ENCODE measurements at places on chromosomes 5 and 9.

DNA sequence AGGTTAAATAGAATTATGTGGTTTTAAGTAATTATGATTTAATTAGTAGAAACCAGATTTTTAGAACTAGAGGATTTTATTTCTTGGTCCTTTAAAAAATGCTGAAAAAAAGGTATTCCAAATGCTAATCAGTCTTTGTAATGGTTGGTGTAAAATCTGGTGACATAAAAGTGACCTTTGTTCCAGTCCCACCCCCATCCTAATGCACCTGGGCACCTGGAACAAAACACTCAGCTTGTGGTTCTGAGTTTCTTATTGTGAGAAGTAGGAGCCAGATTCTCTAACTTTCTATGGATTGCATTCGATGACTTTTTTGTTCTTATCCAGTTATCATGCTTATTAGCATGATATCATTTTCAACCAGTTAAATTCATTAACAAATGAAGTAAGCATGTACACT lies 115.1 kb upstream of the CTNND2 start:
- DNase-seq = no peak

GRCh38 chr9:35562895-35563780 lies 41.9 kb upstream of the TESK1 start:
- DNase-seq = no peak

GRCh38 chr5:66440202-66440680 lies 156.0 kb upstream of the MAST4 start:
- no peak for DNase-seq

DNA sequence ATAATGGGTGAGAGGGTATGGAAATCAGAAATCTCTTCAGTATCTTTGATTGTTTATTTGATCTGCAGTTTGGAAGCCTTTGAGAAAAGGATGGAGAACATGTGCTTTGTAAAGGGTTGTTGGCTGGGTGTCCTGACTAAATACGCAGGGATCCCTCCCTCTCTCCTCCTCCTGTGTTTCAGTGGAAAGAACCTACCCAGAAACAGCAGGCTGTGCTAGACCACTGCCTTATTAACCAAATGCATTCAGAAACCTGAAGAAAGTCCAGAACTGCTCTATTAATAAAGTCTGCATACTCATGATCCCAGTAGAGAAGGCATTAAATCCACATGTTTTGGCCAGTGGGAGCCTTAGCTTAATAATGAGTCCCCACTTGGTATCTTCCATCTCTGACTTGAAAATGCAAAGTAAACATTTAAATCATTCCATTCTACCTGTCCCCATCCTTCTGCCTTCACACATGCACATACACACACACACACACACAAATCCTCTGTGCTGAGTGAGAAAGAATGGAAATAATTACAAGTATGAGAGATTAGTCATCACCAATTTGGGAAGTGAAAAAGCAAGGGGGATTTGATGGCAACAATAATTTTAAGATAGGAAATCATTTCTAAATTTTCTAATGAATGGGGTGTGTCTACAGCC lies 10.0 kb upstream of the LECT2 start:
- no peak for DNase-seq

GRCh38 chr9:20603524-20604268 lies 18.6 kb downstream of the MLLT3 start:
- no peak for DNase-seq

DNA sequence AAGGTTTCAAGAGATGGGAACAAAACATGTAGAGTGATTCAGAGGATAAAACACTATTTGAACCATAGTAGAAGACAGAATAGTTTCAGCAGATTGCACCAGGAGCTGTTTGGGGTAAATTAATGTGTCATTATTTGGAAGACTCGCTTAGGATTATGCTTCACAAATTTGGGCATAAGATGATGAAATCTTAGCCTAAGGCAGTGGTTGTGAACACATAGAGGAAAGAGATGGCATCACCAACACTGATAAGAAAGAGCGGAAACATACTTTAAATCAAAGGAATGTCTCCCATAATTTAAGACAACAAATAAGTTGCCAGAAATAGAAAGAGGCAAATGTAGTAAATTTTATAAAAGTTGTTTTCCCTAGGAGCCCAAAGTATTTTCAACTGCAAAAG lies 66.1 kb upstream of the TBCA start:
- no peak for DNase-seq

DNA sequence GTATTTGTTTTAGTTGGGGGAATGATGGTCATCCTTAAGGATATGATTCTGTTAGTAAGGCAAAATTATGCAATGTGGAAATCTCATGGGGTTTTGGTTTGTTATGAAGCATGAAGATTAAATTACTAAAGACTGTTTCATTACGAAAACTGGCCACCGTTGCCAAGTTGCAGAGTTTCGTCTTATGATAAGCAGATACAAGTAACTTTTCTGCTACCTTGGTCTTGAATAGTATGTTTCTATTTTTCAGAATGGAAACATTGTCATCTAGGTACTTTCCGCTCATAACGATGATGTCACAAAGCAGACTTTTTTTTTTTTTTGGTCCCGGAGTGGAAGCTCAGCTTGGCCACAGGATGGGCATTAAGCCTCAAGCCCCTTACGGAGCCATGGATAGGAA lies 4.2 kb downstream of the CCNI2 start:
- DNase-seq = no peak

GRCh38 chr9:23733495-23734078 lies 92.5 kb downstream of the ELAVL2 start:
- DNase-seq = no peak

DNA sequence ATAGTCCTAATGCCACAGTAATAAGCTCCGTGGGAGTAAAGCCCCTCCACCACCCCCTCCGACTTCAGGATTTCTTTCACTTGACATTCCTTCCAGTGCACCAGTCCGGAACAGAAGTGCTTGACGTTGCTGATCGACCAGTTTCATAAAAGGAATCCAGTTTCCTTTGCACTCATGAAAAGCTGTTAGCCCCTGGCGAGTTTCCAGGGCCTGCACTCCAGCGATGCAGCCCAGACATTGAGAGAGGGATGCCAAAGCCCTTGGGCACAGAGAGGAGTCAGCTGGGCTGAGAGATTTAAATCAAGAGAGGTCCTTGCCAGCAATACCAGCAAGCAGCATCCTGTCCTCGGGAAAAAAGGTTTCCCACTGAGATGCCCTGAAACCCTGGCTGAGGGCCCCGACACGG lies 170.1 kb downstream of the GABBR2 start:
- DNase-seq = no peak

GRCh38 chr9:128729766-128730517 lies 6.0 kb upstream of the ZDHHC12 start:
- no peak for DNase-seq

GRCh38 chr5:148733601-148734438 lies 79.5 kb upstream of the HTR4 start:
- no peak for DNase-seq

GRCh38 chr5:75720882-75721281 lies 3.6 kb upstream of the POC5 start:
- no peak for DNase-seq

DNA sequence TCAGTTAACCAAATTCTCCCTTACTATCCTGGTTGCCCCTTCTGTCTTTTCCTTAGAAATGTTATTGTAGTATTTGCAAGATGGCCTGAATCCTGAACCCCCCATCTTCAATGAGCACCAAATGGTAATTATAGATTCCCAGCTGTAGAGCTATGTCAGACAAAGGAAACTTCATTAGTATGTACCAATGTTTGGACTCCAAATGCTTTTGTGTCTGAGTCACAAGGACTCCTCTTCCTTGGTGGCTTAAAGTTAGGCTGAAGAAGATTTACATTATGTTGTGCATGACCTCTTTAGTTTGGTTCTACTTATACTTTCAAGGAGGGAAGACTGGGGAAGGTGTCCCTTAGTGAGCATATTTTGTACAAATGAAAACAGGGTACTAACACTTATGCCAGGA lies 105.9 kb upstream of the CDKN2B start:
- no peak for DNase-seq

DNA sequence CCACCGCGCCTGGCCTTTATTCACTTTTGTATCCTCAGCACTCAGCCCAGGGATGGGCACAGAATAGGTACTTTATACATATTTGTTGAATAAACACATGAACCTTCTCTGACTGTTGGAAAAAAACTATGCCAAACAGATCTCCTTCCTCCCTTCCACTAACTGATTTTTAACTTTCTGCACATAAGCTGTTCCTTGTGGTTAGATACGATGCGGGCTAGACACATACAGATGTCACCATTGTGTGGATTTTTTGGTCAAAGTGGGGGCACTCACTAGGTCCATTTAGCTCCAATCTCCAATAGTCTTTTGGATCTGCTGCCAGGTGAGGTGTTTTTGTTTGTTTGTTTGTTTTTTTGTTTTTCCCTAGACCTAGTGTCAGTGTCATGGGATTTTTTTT lies 5.1 kb downstream of the TEX48 start:
- no peak for DNase-seq

DNA sequence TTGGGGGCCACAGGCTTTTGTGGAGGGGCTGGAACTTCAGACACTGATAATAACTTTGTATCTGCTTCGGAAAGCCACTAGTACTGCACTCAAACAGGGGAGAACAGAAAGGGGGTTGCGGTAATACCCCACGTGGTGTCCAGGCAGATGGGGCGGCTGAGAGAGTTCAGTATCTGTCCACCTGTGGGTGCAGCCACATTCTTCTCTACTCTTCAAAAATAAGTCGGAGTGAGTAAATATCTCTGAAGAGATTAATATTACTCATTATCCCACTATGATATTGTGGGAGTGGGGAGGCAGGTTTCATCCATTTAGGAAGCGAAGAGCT lies 102.1 kb upstream of the SSBP2 start:
- no peak for DNase-seq

DNA sequence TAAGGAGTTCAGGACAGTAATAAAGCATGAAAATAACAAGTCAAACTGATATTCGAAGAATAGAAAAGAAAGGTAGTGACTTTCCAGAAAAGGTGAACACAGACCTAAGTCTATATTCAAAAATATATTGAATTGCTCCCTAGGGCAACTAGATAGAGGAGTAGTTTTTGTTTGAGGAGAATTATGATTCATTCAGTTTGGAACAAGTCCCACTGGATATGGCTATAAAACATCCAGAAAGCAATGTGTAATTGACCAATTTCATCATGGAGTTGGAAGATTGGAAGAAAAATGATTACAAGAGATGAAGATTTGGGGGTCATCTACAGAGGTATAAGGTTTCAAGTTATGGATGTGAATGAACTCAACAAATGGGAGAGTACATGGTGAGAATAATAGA lies 117.5 kb upstream of the ZNF462 start:
- no peak for DNase-seq

GRCh38 chr5:132114150-132115121 lies 40.8 kb downstream of the CSF2 start:
- DNase-seq = no peak

- no peak for DNase-seq
Measured at GRCh38 chr5:149337736-149338135, 7.6 kb upstream of the GRPEL2 start.

DNA sequence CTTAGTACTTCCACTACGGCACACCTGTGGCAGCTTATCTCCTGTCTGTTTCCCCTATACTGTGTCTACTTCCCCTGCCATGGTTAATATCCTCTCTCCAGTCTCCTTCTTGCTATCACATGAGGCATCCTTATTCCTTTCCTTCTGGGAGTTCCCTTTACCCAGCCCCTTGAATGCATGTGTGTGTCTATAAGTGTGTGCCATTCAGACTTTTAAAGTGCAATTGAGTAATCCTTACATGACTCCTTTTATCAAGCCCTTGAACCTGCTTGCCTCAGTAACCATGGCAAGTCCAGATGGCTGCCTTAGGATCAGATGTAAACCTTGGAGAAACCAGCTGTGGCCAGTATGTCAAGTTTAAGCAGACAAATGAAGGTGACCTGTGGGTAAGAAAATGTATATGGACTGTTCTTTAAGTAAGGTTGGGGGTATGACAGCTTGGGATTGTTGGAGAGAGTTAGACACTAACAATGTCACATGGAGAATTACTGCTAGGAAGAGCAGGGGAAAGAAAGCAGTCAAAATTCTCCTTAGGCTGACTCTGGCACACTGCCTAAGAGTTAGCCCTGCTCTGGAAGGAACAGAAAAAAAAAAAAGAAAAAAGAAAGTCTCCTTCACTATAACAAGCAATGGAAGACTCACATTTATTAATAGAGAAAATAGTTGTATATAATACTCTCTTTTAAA lies 142.1 kb downstream of the HINT1 start:
- no peak for DNase-seq

DNA sequence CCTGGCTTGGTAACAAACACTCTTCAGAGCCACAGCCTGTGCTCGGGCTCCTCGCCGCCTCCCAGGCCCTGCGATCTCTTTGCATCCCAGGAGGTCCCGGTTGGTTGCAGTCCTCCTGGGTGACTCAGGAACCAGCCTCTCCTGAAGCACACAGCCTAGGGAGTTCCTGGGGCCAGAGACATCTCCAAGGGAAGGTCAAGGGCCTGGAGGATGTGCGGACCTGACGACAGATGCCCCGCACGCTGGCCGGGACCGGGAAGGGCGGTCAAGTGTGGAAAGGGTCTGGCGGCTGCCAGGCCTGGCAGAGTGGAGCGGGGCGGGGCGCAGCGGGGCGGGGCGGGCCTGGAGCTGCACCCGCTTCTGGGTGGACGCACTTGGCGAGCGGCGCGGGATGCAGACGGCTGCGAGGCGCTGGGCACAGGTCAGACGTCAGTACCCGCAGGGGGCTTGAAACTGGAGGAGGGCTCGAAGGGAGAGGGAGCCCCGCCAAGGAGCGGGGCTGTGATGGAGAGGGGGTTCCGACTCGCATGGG lies 45.0 kb upstream of the PRSS3 start:
- no peak for DNase-seq

GRCh38 chr9:123871781-123872180 lies 58.1 kb downstream of the DENND1A start:
- DNase-seq = no peak

- DNase-seq = no peak
Measured at GRCh38 chr5:106649031-106649430, 1021.7 kb downstream of the EFNA5 start.

GRCh38 chr5:73061593-73061992 lies 58.8 kb upstream of the TMEM171 start:
- DNase-seq = no peak

DNA sequence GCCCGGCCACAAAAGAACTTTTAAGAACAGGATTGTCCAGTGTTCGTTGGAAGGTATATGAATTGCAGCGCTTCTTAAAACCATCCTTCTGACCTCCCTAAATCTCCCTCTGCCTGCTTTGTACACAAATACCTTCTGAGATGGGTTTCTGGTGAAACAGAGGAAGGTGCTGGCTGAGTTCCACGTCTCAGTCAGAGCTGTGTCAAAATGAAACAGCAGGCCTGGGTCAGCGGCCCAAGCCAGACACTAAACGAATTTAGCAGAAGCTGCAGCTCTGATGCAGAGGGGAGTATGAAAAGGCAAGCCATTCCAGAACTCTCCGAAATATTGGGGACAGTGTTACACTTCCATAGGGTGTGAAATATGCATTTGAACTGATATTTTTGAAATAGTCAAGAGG lies 37.8 kb upstream of the CRB2 start:
- no peak for DNase-seq

GRCh38 chr9:19127871-19128500 lies 694 bp upstream of the PLIN2 start:
- no peak for DNase-seq
